Anterior cingulate cortex (tissue), 58 donors: ENCODE measurements at places on chromosomes 16 and 17.
A peak's percentile ranks its signal among the peaks of the same experiment; 100 is the strongest.

- DNase-seq, result no peak
Measured at GRCh38 chr17:78592991-78593329, 15.8 kb upstream of the DNAH17 start.

- no peak for DNase-seq
Measured at GRCh38 chr17:27824176-27824715, 23.9 kb upstream of the NOS2 start.

DNA sequence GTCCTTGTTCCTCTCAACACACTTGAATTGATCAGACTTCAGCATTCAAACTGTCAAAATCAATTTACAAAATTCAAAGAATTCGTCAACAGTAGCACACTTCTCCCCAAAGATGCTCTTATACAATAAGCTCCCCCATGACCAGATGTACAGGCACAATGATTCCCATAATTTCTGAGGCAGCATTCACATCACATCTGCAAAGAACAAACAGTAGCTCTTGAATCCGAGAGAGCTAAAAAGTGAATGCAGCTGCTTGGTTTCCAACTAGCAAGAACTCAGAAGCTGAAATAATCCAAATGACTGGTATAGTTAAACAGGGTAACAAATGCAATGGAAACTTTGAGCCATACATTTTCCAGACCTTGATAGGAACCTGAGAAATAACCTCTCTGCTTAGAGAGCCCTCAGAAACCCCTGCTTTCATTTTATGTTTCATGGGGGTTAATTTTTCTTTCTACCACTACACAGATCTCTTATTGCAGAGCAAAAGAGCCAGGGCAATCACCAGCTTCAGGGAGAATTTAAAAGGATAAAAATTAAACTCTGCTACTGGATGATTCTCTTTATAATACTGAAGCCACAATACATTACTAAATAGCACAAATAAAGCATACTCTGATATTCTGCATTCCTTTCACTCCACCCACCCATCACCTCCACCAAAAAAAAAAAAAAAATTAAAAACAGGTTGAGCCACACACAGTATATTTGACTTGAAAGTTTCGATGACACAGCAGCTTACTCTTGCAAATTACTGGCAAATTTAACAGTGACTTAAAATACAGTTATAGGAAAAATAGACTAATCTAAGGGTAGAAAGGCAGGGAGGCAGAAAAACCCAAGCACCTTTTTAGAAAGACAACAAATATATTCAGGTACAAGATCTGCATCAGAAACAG lies 23.1 kb upstream of the TMEM97 start:
- DNase-seq, result no peak

DNA sequence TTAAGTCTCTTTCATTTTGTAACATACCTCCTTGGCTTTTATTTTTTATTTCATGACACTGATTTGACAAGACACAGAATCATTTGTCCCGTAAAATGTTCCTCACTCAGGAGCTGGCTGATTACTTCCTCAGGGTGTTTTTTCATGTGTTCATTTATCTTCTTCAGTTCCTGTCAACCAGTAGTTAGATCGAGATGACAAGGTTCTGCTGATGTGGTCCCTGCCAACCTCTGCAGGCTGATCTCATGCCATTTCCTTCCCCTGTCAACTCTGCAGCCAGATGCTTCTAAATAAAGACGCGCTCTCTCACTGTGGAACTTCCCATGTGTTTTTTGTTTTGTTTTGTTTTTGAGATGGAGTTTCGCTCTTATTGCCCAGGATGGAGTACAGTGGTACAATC lies 8.1 kb upstream of the CXCL16 start:
- DNase-seq, result no peak

DNA sequence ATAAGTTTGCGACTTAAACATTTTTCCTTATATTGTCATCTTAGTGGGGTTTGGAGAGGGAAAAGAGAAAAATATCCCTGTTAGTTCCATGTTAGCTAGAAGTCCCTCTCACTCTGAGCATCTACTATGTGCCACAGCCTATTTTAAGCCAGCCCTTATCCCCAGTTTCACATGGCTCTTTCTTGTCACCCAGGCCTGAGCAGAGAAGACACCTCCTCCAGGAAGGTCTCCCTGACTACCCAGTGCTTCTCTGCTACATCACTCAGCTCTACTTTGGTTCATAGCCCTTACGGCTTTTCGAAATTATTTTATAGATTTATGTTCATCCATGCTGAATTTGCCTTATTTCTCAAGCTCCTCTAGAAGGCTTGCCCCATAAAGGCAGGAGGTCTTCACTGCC lies 7.2 kb upstream of the MAP2K3 start:
- no peak for DNase-seq

DNA sequence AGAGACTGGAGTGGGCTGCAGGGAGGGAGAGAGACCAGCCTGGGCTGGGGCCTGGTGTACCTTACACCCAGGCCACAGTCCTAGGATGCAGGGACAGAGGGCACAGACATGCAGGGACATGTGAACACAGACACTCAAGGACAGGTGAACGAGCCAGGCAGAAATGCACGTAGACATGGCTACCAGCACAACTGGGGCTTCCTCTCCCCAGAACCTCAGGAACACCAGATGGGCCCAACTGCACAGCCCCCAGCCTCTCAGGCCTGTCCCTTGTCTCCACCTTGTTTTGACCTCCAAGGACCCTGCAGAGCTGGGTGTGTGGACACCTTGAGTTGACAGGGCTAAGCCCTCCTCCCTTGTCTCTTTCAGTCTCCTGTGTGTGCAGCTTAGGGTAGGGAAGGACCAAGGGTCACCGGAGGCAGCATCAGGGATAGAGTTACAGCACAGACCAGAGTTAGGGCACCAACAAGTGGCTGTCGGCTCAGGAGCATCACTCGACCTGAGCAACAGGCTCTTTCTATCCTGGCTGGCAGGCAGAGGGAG lies 9.2 kb downstream of the SEZ6 start:
- DNase-seq, result no peak

GRCh38 chr17:16991349-16992009 lies 19.6 kb upstream of the TNFRSF13B start:
- peak; percentile 19 for DNase-seq

DNA sequence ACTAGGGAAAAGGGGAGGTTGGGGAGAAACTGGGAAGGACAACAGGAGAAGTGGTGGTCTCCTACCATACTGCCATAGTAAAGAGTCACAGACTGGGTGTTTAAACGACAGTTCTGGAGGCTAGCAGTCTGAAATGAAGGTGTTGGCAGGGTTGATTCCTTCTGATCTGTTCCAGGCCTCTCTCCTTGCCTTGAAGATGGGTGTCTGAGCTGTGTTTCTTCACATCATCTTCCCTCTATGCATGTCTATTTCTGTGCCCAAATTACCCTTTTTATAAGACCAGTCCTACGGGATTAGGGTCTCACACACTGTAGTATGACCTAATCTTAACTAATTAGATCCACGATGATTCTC lies 79.8 kb upstream of the TMEM97 start:
- no peak for DNase-seq

DNA sequence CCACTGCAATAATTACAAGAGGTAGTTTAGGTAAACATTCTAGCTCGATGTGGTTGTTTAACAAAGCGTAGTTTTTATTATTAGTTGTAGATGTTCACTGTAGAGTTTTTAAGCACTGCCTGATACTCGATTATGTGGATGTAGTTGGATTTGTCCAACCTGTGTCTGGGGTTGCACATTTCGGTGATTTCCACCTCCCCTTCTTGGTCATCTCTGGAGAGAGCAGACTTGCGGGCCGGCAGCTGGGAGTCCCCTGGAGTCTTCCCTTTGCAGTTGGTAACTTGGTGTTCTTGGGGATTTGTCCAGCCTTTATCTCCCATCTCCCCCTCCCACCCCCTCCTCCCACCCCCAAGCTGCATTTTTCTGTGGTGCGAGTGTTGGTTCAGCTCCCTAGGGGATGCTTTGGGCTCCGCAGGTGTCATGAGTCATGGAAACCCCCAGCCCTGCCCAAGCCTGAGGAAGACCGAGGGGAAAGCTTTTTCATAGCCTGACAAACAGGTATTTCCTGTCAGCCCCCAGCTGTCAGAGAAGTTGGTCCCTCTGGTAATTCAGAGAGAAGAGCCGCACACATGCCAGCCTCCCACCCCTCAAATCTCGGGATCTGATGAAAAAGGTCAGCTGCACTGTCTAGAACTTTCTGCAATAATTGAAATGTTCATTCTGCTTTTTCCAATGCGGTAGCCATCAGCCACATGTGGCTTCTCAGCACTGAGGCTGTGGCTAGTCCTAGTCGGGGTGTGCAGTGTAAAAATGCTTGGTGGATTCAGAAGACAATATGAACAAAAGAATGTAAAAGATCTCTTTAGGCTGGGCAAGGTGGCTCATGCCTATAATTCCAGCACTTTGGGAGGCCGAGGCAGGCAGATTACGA lies 50.3 kb downstream of the KSR1 start:
- DNase-seq, result no peak

GRCh38 chr16:19737306-19738038 lies 19.4 kb downstream of the IQCK start:
- no peak for DNase-seq

DNA sequence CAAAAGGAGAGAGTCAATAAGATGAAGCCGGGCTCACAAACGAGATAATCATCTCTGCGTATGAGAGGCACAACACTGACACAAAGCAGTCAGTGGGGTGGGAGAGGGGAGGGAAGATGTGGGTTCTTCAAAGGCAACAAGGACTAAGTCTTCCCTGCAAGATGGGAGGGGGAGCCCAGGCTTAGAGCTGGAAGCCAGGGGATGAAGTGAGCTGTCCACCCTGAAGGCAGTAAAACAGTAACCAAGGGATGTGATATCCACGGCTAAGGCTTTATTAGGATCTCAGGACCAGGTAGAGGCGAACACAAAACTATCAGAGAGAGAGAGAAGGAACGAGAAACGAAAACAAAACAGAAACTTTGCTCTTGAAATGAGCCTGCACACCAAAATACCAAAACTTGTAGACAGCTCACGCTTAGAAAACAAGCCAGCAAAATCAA lies 115.9 kb downstream of the DYNLRB2 start:
- no peak for DNase-seq

- DNase-seq, result no peak
Measured at GRCh38 chr16:27301236-27301861, 12.4 kb upstream of the IL4R start.

- no peak for DNase-seq
Measured at GRCh38 chr17:42359133-42359532, 29.1 kb downstream of the STAT3 start.

GRCh38 chr17:68035131-68035522 lies 408 bp upstream of the KPNA2 start:
- peak; percentile 96 for DNase-seq

DNA sequence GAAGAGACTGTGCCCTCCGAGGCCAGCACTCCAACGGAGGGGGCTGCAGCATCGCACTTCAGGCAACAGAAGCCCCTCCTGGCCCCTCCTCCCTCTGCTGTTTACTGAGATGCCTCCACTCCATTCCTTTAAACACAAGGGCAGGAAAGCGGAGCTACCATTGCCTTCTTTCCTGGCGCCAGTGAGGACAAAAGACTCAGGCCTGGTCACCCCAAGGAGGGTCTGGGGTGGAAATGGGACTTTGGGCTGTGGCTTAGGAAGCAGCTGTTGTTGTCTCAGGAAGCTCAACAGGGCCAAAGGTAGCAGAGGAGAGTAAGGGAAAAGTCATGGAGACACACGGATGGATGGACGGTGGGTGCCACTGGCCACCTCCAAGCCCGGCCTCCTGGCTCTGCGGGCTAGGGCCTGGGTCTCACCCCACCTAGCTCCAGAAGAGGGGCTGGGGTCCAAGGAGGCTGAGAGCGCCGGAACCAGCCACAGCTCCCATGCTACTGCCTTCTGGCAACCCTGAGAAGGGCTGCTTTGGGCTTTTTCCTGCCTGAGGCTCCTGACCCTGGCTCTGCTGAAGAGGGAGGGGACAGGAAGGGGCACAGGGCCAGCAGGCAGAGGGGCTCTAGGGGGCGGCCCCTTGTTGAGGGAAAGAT lies 11.1 kb downstream of the CD300LG start:
- DNase-seq, result no peak

DNA sequence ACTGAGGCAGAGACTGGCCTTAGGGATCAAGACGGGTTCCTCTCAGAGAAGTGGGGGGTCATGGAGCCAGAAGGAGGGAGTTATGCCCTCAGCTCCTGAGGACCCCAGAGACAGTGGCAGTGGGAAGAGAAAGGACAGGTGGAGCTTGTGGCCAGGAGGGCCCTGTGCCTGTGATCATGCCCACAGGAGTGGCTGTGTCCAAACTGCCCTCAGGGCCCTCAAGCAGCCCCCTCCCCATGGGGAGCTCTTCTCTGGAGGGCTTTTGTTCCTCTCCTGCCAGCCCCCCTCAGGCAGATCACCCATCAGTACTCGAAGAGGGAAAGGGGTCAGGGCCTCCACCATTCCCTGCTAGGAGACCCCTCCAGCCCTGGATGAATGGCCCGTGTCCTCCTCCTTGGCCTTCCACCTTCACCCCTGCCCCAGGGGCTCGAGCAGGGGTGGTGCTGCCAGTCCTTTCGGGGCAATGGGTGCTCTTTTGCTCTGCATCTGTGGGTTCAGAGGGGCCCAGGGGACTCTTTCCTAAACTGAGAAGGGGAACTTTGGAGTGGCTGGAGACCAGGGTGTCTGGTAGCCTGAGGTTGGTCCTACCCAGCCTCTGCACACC lies 52.7 kb downstream of the BEAN1 start:
- DNase-seq, result no peak

DNA sequence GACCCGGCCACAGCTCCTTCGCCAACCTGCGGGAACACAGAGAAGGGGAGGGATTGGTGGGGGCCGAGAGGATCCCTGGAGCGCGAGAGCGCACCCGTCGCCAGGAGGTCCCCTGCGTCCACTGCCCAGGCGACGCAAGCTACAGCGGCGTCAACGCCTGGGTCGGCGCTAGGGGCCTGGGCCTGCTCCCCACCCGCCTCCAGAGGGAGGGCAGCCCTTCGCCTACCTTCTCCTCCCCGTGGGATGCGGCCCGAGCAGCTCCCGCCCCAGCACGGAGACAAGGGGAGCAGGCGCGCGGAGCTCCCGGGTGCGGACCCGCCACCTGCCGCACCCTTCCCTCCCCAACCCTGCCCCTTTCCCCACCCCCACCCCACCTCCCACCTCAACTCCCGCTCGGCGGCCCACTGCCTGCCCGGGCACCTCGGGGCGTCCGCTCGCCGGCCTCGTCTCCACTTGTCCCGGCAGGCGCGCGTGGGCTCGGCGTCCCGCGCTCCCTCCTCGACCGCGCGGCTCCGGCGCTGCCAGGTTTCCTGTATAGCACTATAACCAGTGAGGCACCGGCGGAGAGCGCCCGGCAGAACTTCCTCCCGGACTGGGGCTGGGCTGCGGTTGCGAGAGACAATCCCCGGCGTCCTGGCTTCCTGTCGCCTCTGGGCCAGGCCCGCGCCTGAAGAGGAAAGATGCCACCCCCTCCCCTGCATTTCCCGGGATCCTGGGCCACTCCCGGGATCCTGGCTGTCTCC lies 119.1 kb upstream of the SMURF2 start:
- no peak for DNase-seq
